Liver (tissue), 10 donors: ENCODE measurements at places on chromosomes 7 and 10.
A peak's percentile ranks its signal among the peaks of the same experiment; 100 is the strongest.

DNA sequence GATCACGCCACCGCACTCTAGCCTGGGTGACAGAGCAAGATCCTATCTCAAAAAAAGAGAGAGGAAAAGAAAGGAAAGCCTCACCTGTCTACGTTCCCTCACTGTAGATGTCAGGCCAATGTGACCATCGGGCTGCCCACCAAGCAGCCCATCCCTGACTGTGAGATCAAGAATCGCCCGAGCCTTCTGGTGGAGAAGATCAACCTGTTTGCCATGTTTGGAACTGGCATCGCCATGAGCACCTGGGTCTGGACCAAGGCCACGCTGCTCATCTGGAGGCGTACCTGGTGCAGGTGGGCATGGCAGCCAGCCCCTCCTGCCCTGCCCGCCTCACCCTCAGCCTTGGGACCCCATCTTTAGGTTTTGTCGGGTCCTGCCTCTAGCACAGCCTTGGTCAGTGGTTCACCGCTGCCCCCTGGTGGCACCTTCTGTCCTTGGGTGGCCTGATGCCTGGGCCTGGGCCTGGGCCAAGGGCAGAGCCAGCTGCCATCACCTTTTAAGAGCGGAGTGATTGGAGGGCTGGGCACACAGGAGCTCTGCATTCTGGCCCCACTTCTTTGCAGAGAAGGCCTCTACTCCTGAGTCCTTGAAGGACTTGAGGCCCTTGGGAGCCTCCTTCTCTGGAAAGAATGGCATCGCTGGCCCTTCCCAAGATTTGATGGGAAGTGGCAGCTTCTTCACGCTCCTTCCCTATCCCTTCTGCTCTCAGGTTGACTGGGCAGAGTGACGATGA lies 14.4 kb upstream of the AHCYL2 start:
- DNase-seq: peak; percentile 81

DNA sequence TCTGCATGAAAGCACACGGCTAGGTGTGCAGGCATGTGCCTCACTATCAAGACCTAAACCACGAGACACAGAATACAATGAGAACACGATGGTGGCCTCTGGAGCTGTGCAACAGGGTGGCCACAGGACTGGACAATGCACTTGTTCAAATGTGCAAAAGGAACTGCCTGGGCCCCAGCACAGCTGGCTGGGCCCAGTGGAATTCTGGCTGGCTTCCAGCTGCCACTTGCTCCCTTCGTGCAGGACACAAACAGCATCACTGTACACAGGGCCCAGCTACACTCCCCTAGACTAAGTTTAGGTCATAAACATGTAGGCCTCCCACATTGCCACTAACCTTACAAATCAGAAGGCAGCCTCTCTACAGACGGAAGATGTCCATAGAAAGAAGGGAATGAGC lies 23.4 kb downstream of the DOCK4 start:
- DNase-seq: no peak

- DNase-seq: no peak
These were observed 21.2 kb upstream of the SLC16A12 start for GRCh38 chr10:89556600-89556999.

GRCh38 chr10:43039624-43040481 lies 37.0 kb upstream of the RET start:
- DNase-seq: peak; percentile 27

DNA sequence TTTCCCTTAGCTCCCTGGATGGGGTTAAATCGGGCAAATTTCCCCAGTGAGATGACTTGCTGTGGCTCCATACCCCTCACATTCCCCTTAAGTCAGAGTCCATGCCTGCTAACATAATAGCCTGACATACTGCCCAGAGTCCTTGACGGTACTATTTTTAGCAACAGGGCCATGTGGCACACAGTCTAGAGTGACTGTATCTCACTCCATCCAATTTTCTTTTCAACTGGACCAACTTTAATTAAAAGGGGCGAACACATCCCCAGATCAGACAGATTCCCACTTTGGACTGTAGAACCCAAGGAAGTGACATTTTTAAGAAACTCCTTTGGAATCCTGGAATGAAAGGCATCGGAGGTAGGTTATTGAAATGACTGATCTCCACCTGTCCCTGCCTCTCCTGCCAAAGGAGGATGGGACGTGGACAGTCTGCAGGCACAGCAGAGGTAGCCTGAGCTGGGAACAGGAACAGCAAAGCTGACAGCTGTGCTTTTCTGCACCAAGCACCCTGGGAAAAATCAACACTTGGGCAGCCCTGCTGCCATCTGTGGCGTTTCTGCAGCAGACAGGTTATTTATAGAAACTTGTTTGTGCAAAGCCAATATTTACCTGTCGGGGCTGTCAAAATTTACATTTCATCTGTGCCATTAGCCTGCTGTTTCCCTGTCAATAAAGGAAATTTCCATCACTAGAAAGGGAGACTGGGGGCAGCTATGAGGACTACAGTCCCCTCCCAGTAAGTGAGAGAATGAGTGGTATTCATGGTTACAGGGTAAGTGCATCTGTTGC lies 221.5 kb upstream of the AOAH start:
- no peak for DNase-seq

DNA sequence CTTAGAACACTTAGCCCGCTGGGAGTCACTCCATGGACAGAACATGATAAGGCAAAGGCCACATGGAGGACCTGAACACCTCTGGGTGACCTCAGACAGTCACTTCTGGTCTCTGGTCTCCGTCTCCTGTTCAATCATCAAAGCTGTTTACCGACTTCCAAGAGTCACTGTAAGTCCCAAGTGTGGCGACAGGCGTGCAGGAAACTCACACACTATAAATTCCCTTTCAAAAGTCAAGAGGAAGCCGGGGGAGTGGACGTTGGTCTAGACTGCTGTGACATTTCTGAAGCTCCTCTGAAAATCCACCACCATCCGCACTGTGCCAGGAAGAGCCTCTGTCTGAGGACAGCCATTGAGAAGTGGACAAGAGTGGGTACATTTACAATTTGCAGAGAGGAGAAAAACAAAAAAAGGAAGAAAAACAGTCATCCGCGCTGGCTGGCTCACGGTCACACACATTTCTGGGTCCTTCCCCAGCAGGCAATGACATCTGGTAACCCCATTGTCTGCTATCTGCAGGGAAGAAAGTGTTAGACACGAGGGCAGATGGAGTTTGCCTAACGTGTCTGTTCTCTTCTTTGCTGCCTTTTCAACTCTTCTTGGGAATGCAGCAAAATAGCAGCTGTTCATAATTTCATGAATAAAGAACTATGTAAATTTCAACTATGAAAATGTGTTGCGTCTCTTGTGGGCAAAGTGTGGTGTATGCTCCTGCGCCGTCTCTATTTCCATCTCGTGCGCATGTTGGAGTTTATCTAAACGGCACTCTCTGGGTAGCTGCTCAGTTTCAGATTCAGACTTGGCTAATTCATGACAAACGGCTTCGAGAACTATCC lies 32.9 kb upstream of the CUX1 start:
- no peak for DNase-seq

GRCh38 chr10:101466016-101466912 lies 112.3 kb downstream of the BTRC start:
- no peak for DNase-seq

DNA sequence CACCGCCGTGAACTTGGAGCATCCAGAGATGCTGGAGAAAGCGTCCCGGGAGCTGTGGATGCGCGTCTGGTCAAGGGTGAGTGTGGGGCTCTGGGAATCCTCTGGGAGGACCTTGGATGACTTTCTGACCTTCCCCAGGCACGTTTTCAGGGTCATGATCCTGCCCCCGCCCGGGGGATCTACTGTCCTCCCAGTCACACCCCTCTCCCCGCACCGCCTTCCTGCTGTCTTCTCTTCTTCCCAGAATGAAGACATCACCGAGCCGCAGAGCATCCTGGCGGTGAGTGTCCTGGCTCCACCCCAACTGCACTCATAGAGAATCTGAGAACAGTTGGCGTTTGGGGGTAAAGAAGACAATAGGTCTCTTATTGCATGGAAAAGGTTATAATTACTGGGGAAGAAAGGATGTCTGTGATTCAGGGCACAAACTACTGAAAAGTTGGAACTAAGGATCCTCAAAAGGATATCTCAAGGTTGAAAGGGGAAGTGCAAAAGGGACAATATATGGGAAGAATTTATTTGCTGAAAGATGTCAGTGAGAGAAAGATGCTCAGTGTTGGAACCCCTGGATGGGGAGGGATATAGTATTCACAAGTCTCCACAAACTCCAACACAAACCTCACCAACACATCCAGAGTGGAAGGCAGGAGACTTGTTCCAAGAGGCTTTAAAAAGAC lies 1.9 kb downstream of the GSTK1 start:
- DNase-seq: no peak

DNA sequence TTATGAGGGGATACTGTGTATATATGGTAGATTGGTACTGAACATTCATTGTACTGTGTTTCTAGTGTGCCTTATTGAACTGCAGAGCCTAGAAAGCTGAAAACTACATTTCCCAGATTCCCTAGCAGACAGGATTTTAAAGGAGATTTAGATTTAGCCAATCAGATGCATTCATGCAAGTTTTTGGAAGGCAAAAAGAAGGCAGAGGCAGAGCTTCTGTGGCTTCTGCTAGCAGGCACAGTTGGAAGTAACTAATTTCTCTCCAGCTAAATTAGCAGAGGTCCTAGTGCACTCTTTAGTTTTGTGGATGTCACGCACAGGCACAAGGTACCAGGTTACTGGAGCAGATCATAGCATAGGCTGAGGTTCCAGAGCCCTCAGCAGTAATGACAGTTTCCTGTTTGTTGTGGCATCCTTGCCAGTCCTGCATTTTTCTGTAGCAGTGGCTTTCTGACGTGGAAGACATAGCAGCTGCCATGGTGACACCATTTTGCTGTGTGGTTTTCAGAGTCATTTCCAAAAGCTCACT lies 83.7 kb upstream of the CCDC71L start:
- no peak for DNase-seq

DNA sequence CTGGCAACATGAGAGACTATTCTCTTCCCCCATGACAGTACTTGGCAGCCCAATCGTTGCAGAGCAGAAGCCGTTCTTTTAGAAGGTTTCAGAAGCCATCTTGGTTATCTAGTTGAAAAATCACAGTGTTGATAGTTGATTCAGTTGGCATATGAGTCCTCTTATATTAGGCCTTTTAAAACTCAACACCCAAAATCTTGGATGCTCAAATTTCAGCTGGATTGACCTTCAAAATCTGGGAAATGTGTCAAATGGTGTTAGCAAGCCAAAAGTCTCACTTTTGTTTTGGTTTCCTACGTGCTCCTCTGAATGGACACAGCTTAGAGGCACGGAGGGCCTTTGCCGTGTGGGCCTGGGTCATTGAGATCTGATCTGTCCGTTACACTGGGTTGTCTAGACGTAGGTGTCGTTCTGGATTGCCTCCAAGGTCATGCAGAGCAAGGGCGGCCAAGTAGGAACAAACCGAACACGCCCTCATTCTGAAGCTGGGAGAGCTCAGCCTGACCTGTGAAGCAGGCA lies 59.3 kb upstream of the BMPER start:
- no peak for DNase-seq

DNA sequence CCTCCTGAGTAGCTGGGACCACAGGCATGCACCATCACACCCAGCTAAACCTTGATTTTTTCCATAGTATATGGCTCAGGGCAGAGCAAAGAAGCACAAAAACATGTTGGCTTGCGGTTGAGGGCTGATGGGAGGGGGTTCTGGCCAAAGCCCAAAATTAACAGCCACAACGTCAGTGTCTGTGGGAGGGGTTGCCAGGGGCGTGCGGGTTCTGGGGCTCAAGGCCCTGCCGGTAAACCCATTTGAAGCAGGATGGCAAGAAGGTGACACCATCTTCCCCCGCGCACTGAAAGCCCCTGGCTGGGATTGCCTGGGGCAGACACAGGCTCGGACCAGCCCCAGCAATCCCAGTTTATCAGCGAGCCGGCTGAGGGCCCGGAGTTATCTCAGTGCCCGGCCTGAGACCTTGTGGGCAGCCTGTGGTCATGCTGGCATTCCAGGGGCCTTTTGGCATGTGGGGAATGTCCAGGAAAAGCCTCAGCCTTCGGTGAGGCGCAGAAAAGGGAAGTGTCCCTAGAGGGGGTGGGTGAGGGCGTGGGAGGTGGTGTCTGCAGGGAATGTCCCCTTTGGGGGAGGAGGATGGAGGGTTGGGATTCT lies 167.7 kb upstream of the TNRC18 start:
- no peak for DNase-seq

DNA sequence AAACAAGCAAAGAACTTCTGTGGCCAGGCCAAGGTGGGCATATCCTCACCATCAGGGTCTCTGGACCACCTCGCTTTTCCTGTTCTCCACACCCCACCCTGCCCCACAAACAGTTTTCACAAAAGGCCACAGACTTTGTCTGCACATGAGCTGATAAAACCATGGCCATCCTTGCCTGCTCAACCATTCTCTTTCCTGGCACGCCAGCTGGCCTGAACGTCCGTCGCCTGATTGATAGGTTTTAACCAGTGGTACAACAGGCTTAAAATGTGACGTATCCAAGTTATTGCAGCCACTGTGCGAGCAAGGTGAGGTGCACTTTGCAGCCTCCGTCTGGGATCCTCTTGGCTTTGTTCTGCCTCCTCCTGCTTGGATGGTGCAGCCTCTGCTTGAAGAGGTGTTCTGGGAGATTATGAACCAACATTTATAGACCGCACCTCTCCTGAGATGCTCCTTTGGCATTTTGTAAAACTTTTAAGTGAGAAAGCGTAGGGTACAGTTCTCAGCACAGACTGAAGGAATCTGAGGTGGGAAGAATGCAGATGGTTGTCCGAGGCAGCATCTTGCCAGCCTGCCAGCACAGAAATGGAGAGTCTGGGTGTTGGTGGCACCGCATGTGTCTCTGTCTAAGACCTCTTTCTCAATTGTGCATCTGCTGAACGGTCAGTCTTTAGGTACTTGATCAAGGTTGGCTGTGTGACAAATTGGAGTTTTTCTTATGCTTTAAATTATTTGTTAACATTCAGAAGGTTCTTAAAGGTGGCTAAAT lies 288.3 kb downstream of the CELF2 start:
- DNase-seq: no peak

DNA sequence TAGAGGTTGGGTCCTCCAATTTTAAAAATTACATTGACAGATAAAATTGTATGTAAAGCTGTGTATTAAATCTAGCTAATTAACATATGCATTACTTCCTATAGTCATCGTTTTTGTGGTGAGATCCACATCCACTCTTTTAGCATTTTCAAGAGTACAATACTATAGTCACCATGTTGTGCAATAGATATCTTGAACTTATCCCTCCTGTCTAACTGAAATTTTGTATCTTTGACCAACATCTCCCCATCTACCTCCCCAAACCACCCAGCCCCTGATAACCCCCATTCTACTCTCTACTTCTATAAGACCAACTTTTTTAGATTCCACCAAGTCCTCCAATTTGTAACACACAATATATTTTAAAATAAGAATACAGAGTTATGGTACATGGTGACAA lies 208.0 kb downstream of the RELN start:
- DNase-seq: no peak

- no peak for DNase-seq
These were observed 4.0 kb upstream of the GIMAP8 start for GRCh38 chr7:150446288-150446938.

GRCh38 chr10:129973674-129974059 lies 9.6 kb upstream of the EBF3 start:
- DNase-seq: no peak

DNA sequence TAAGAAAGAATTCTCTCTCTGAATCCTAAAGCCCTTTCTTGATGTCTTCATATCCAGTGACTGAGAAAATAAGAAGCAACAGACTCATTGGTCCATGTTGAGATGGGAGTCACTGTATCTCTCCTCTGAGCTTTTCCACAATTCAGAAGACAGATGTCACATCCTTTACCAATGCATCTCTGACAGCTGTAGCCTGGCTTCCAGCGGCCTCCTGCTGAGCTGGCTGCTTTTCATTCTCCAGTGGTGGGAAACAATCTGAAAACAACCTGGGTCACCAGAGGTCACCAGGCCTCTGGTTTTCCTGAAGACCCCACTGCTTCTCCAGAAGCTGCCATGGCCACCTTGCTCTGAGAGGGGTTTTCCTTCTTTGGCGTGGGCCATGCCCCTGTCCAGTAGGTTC lies 18.3 kb upstream of the RPA3 start:
- DNase-seq: no peak
